ENCODE measurements at places on chromosomes 5 and 9.

GRCh38 chr5:153569036-153569435 lies 78.6 kb downstream of the GRIA1 start:
- no peak overlapping the region for H3K4me3 ChIP-seq
- H3K36me3 ChIP-seq = no peaks in the 10 kb centered on the region
- no peaks in the 10 kb centered on the region for H3K27me3 ChIP-seq
- peak overlapping the region; percentile 56 for H3K27ac ChIP-seq
- H3K4me1 ChIP-seq = peaks cover 63% of the 10 kb centered on the region
- DNase-seq = no peak

DNA sequence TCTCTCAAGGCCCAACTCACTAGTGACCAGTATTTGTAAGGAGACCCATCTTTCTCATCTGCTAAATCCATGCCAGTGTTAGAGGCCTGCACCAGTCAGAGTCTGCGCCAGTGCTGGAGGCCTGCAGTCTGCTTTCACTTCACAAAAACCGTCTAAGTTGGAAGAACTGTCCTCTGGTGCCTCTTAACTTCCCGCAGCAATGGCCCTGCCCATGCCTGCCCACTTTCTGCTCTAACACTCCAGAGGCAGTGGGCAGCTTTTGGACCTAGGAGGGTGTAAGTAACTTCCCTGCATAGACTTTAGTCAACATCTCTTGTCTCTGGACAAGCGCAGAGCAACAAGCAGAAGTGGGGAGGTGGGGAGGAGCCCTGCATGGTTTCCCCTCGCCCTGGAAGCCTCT lies 152.9 kb downstream of the AUH start:
- H3K27me3 ChIP-seq = no peaks in the 10 kb centered on the region
- H3K4me1 ChIP-seq = no peaks in the 10 kb centered on the region
- H3K36me3 ChIP-seq = no peaks in the 10 kb centered on the region
- H3K4me3 ChIP-seq = no peak overlapping the region
- peak overlapping the region; percentile 66 for H3K27ac ChIP-seq

GRCh38 chr5:34674187-34674586 lies 18.1 kb downstream of the RAI14 start:
- H3K27ac ChIP-seq = peak overlapping the region; percentile 58
- no peak for DNase-seq
- H3K36me3 ChIP-seq = no peaks in the 10 kb centered on the region
- no peaks in the 10 kb centered on the region for H3K27me3 ChIP-seq

DNA sequence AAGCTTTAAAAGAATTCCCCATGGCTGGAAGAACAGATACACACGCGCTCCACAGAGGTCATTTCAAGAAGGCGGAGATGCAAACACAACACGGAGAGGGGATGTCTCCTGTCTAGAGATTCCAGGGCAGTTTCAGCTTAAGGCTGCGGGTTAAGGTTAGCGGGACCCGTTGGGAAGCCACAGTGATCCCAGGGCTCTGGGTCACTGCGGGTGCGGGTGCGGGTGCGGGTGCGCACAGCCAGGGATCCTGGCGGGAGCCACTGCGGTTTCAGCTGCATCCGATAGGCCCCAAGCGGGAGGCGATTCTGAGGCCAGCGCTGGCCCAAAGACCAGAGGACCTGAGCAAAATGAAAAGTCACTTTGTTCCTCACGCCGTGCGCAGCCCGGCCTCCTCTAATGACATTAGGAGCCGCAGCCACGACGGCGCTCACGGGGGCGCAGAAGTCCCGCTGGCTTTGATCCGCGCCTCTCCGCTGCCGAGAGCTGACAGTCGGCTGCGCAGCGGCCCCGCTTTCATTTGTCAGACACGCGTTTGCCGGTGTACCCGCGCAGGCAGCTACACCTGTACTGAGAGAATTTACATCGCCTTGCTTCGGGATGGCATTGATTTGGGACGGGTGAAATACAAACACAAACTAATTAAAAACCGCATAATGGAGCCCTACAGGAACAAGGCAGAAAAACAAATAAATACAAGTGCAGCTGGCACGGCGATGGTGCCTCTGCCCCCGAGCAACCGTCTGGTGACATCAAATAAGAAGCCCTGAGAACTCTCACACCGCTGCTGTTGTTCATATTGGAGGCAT lies 5.3 kb upstream of the IRX1 start:
- no peak overlapping the region for H3K27ac ChIP-seq
- DNase-seq = no peak
- peaks cover 80% of the 10 kb centered on the region for H3K27me3 ChIP-seq
- no peaks in the 10 kb centered on the region for H3K36me3 ChIP-seq

- H3K27me3 ChIP-seq = no peaks in the 10 kb centered on the region
- H3K36me3 ChIP-seq = no peaks in the 10 kb centered on the region
- H3K4me3 ChIP-seq = no peak overlapping the region
These were observed 83.0 kb downstream of the SMC2 start for GRCh38 chr9:104177003-104177611.

GRCh38 chr5:18992264-18992663 lies 995.7 kb downstream of the CDH18 start:
- no peaks in the 10 kb centered on the region for H3K4me1 ChIP-seq
- no peak for DNase-seq
- no peaks in the 10 kb centered on the region for H3K27me3 ChIP-seq
- no peaks in the 10 kb centered on the region for H3K36me3 ChIP-seq
- H3K27ac ChIP-seq = no peak overlapping the region

DNA sequence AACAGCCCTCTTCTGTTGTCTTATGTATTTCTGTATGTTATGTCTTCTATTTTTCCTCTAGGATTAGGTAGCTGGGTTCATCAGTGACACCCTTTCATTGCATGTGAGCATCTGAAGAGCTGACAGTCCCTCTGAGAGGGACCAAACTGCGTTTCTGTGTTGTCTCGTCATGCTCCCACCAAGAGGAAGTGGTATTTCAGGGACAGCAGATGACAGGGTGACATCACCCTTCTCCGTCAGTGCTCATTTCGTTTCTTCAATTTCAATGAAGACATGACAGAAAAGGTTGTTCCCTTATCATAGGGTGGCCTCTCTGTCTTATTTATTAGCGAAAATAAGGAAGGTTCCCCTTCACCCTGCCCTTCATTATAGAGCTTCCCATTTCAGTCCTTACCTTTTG lies 225.9 kb upstream of the NR4A3 start:
- H3K27me3 ChIP-seq = no peaks in the 10 kb centered on the region
- H3K4me3 ChIP-seq = no peak overlapping the region
- no peak overlapping the region for H3K27ac ChIP-seq
- H3K36me3 ChIP-seq = no peaks in the 10 kb centered on the region
- no peak for DNase-seq

GRCh38 chr9:129606161-129607026 lies 14.5 kb downstream of the C9orf50 start:
- DNase-seq = no peak
- H3K36me3 ChIP-seq = no peaks in the 10 kb centered on the region
- H3K4me1 ChIP-seq = no peaks in the 10 kb centered on the region
- no peak overlapping the region for H3K4me3 ChIP-seq
- no peaks in the 10 kb centered on the region for H3K27me3 ChIP-seq
- peak overlapping the region; percentile 94 for H3K27ac ChIP-seq

- H3K27ac ChIP-seq = peak overlapping the region; percentile 92
- H3K27me3 ChIP-seq = no peaks in the 10 kb centered on the region
- DNase-seq = no peak
- H3K4me1 ChIP-seq = peaks cover 4% of the 10 kb centered on the region
- no peaks in the 10 kb centered on the region for H3K36me3 ChIP-seq
- H3K4me3 ChIP-seq = peak overlapping the region; percentile 75
These were observed 6.7 kb downstream of the PTCH1 start for GRCh38 chr9:95509851-95510708.

DNA sequence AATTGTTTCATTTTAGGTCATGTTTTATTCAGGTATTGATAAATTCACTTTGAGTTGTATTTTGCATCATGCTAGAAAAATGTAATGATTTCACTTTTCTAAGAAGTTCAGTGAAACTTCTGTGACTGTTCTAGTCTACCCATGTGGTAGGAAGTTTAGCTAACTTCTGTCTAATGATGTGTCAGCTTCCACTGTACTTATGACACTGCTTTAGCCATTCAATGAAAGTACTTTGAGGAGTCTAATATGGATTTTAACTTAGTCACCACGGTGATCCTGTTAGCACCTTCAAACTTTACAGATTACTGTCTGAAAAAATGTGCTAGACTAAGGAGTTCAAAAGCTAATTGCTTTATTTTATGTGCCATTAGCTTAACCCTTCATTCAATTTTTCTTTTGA lies 1510.5 kb upstream of the CDH9 start:
- no peak overlapping the region for H3K4me3 ChIP-seq
- no peaks in the 10 kb centered on the region for H3K27me3 ChIP-seq
- no peak for DNase-seq
- no peaks in the 10 kb centered on the region for H3K36me3 ChIP-seq
- no peaks in the 10 kb centered on the region for H3K4me1 ChIP-seq

- H3K27ac ChIP-seq = peak overlapping the region; percentile 17
- no peaks in the 10 kb centered on the region for H3K4me1 ChIP-seq
- peak overlapping the region; percentile 4 for H3K4me3 ChIP-seq
- DNase-seq = no peak
These were observed 125.3 kb upstream of the IRX4 start for GRCh38 chr5:2007878-2008501.

- H3K27ac ChIP-seq = no peak overlapping the region
- no peaks in the 10 kb centered on the region for H3K27me3 ChIP-seq
- no peak for DNase-seq
- no peaks in the 10 kb centered on the region for H3K4me1 ChIP-seq
- no peak overlapping the region for H3K4me3 ChIP-seq
- H3K36me3 ChIP-seq = no peaks in the 10 kb centered on the region
These were observed 370.0 kb downstream of the HINT1 start for GRCh38 chr5:130795037-130795436.

GRCh38 chr5:132474881-132475496 lies 15.6 kb downstream of the IRF1 start:
- DNase-seq = peak; percentile 17
- H3K4me1 ChIP-seq = peaks cover 41% of the 10 kb centered on the region
- peak overlapping the region; percentile 57 for H3K27ac ChIP-seq
- no peak overlapping the region for H3K4me3 ChIP-seq
- no peaks in the 10 kb centered on the region for H3K27me3 ChIP-seq
- no peaks in the 10 kb centered on the region for H3K36me3 ChIP-seq

GRCh38 chr9:131997779-131998178 lies 81.9 kb downstream of the MED27 start:
- H3K36me3 ChIP-seq = peaks cover 9% of the 10 kb centered on the region
- no peak overlapping the region for H3K27ac ChIP-seq
- DNase-seq = no peak
- no peaks in the 10 kb centered on the region for H3K4me1 ChIP-seq
- no peaks in the 10 kb centered on the region for H3K27me3 ChIP-seq

DNA sequence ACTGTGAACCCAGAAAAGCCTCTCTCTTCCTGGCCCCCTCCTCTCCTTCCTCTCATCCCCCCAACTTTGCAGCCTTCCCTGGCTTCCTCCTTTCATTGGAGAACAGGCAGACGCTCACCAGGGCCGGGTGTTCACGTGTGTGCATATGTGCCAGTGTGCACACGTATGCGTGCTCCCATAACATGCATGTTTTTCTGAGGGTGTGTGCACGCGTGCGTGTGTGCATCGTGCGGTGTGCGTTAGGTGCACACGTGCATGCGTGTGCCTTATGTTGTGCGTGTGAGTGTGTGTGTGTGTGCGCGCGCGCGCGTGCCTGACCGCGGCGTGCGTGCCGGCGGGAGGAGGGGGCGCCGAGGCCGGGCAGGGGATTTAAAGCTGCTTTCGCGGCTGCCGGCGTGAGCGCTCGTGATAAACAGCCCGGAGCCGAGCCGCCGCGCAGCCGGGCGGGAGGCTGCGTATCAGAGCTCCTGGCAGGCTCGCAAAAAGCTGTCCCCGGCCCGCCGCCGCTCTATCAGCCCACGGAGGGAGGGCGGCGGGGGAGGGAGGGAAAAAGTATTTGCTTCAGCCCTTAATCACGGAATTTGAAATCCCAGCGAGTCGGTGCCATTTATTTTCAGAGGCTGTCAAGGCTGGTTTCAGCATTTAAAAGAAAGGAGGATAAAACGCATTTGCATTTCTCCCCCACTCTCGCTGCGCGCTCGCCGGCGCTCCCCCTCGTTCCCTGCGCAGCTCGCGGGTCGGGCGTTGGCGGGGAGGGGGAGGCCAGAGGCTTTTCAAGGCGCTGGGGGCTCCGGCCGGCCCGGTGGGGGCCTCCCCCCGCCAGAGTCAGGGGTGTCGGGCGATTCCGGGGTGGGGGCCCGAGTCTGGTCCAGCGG lies 183.9 kb downstream of the C9orf50 start:
- peak overlapping the region; percentile 65 for H3K4me3 ChIP-seq
- no peaks in the 10 kb centered on the region for H3K36me3 ChIP-seq
- H3K4me1 ChIP-seq = no peaks in the 10 kb centered on the region
- DNase-seq = peak; percentile 58

- H3K27me3 ChIP-seq = no peaks in the 10 kb centered on the region
- H3K27ac ChIP-seq = peak overlapping the region; percentile 69
- DNase-seq = no peak
- no peaks in the 10 kb centered on the region for H3K4me1 ChIP-seq
These were observed 1.0 kb upstream of the F2R start for GRCh38 chr5:76714751-76715485.

GRCh38 chr9:130662970-130663257 lies 1.5 kb upstream of the PRDM12 start:
- H3K36me3 ChIP-seq = no peaks in the 10 kb centered on the region
- no peak overlapping the region for H3K4me3 ChIP-seq
- peaks cover 17% of the 10 kb centered on the region for H3K27me3 ChIP-seq
- no peak overlapping the region for H3K27ac ChIP-seq

- H3K4me3 ChIP-seq = no peak overlapping the region
- H3K36me3 ChIP-seq = no peaks in the 10 kb centered on the region
- no peaks in the 10 kb centered on the region for H3K4me1 ChIP-seq
- no peak overlapping the region for H3K27ac ChIP-seq
These were observed 17.8 kb upstream of the BRD3 start for GRCh38 chr9:134085674-134086073.

- H3K4me3 ChIP-seq = no peak overlapping the region
- no peaks in the 10 kb centered on the region for H3K36me3 ChIP-seq
- H3K27ac ChIP-seq = no peak overlapping the region
- DNase-seq = no peak
These were observed 315.1 kb downstream of the CCDC171 start for GRCh38 chr9:15867988-15868387.

DNA sequence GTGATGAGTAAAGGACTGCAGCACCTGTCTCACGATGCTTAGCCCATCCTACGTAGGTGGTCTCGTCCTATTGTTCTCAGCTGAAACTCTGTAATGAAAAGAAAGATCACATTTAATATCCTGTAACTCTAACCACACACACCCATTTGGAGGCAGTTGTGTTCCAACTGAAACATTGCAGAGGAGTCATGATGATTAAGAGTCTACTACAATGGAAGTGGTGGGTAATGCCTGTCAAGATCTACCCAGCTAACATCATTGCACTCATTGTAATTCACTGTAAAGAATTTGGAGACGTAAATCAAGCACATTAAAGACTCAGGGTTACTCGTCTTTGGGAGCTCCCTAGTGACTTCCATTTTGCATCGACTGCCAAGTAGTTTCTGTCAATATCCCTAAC lies 106.0 kb upstream of the PTPN3 start:
- H3K36me3 ChIP-seq = no peaks in the 10 kb centered on the region
- no peak overlapping the region for H3K4me3 ChIP-seq
- no peaks in the 10 kb centered on the region for H3K27me3 ChIP-seq

- H3K27ac ChIP-seq = no peak overlapping the region
- no peak overlapping the region for H3K4me3 ChIP-seq
These were observed 31.3 kb downstream of the IPPK start for GRCh38 chr9:92638621-92639101.
